ENCODE measurements at places on chromosomes 5 and 9.

DNA sequence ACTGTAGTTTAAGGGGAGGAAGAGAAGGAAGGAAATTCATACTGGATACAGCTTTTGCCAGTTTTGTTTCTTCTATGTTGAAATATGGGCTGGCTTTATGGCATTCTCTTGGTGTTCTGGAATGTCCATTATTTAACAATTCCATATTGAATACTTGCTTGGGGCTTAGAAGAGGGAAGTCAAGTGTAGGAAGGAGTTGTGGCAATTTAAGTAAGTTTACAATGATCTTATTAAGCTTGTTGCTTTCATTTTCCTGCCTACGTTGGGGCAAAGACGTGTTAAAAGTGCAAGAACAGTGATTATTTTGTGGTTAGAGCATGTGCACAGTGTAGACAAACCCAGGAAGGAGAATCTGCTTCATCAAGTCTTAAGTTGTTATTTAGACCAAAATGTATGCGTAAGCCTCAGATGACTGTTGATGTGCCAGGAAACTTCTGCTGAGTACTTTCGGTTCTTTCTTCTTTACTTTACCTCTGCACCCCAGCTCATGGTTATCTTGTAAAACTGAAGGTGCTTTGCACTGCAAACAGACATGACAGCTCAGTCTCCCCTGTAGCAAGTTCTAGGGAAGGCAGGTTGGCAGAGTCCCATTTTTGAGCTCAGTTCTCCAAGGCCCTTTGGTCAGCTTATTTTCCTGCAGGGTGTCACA is 75.8 kb downstream of the F2RL2 start:
- DNase-seq = no peak

GRCh38 chr9:98678244-98678842 is 30.4 kb downstream of the GABBR2 start:
- no peak for DNase-seq

- DNase-seq = no peak
Measured at GRCh38 chr5:14190194-14191164, 47.3 kb downstream of the TRIO start.

DNA sequence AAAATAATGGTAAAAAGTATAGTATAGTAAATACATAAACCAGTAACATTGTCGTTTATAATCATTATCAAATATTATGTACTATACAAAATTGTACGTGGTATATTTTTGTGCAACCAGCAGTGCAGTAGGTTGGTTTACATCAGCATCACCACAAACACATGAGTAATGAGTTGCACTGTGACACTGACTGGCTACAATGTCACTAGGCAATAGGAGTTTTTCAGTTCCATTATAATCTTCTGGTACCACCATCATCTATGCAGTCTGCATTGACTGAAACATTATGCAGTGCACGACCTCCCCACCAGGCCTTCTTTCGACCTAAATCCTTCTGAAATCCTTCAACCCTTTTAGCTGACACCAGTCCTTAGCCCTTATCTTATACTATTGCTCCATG is 105.8 kb downstream of the SREK1 start:
- no peak for DNase-seq

DNA sequence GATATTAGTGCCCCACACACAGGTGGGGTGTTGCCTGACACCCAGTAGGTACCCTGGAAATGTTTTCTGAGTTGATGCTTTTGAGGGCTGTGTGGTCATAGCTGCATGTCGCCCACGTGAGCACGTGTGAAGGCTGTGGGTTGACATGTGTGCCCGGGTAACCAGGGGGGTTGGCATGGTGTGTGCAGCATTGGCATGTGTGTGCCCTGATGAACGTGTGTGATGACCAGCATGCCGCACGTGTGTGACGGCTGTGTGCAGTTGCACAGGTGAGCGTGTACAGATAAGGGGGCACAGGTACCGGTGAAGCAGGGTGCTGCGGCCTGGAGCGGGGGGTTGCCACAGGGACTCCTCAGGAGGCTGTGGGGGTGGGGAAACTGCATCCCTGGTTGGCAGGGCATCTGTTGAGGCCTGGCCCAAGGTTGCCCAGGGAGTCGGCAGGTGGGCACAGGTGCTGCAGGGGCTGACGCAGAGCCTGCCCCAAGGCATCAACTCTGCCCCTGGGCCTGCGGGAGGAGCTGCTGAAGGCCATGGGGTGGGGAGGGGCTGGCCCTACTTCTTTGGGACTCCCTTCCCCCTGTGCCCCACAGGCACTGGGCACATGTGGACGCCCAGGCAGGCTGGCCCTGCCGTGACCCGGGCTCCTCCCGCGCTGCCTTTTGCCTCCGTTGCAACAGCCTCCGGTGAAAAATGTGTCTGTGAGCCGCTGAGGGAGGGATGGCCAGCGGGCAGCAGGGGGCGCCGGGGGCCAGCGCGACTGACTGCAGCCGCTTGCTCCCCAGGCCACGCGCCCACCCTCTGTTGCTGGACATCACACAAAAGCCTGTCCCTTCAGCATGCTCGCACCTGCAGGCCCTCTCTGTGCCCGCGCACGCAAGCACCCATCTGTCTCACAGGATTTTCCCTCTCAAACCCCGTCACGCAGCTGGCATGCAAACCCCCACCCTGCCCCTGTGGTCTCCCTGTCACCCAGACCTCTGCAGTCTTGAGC is 2.2 kb downstream of the UNC5A start:
- peak; percentile 31 for DNase-seq

GRCh38 chr5:67765697-67766096 is 449.9 kb upstream of the PIK3R1 start:
- DNase-seq = no peak

DNA sequence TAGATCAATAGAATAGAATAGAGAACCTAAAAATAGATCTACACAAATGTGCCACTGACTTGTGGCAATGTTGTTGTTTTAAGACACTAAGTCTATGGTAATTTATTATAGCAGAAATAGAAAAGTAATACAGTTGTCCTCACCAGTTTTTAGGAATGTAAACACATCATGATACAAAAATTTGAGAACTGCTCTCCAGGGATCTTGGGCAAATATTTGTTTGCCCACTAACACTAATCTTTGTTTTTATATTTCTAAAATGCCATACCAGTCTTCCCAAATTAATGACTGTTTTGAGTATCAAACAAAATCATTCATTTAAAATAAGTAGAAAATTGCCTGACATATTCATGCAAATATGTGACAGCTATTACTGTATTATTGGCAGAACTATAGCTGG is 297.6 kb downstream of the BRINP1 start:
- DNase-seq = no peak

- DNase-seq = no peak
Measured at GRCh38 chr5:73797132-73797510, 171.1 kb downstream of the ARHGEF28 start.

DNA sequence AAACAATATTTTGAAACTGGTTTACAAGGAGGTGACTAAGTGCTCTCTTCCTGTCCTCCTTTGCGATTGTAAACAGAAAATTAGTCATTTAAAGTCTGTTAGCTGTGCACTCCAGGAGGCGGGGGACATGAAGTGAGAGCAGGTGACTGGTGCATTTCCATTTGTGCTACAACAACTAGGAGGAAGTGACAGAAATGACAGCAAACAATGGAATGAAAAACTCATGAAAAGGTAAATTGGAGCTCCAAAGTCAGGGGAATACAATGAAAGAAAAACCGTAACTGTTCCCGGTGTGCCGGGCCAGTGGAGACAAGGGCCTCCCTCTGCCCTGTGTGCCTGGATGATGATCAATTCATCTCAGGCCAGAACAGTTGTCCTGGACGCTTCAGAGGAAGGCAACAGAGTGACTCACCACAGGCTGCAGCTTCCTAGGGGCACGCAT is 439.9 kb downstream of the GADD45G start:
- DNase-seq = peak; percentile 71

DNA sequence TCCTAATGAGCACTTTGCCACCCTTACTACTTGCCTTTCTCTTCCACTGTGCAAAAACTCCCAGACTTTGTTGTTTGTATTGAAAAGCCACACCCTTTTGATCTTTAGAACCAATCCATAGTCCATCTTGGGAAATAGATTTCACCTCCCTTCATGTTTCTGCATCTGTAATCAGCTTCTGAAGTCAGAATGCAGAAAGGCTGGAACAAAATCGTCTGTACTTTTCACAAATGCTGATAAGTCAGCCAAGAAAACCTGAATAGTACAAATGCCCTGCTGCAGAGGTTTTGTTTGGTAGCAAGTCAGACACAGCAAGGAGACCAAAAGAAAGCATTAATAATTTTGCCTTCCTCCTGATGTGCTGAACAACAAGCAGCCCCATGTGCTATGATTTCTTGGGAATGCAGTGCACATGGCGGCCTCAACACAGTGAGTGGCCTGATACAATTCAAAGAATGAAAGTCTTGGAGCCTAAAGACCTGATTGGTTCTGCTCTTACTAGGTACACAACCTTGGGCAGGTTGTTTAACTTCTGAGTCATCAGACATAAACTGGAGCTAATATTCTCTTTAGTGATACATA is 59.2 kb upstream of the STK32A start:
- DNase-seq = no peak

DNA sequence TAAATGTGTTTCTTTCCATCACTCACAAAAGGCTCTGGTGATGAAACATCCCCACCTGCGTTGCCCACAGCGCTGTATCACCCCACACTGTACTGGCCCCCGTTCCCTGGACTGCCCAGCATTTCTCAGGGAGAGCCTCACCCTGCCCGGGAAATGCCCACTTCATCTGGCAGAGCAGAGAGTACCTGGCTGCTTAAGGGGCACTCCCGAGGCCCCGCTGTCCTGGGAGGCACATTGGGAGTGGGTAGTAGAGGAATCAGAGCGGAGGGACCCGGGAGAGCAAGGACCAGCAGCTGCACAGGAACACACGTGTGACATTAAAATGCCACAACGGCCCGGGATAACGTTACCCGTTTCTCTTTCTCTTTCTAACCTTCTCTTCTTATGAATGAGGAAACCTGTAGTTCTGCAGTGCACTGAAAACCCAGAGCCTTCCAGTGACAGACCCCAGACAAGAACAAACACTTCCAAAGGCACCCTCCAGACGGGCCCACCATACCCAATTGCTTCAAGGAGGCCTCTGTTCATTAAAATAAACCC is 110.0 kb downstream of the ROR2 start:
- no peak for DNase-seq

DNA sequence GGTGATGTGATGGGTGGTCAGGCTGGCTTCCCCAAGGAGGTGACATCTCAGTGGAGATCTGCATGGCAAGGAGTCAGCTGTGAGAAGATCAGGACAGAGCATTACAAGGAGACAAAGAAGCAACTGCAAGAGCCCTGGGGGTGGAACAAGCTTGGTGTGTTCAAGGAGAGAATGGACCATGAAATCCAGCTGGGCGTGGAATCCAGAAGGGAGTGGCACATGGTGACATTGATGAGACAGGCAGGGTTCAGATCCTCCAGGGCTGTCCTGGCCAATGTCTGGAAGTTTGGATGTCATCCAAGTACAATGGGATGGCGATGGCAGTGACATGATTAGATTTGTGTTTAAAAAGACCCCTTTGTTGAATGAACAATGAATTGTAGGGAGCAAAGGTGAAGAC is 175.6 kb downstream of the MACROH2A1 start:
- no peak for DNase-seq

GRCh38 chr5:119171686-119172085 is 100.8 kb downstream of the DMXL1 start:
- DNase-seq = no peak

- DNase-seq = no peak
Measured at GRCh38 chr5:132026516-132027008, 15.1 kb upstream of the ACSL6 start.

- no peak for DNase-seq
Measured at GRCh38 chr5:139592289-139592688, 31.1 kb downstream of the UBE2D2 start.

DNA sequence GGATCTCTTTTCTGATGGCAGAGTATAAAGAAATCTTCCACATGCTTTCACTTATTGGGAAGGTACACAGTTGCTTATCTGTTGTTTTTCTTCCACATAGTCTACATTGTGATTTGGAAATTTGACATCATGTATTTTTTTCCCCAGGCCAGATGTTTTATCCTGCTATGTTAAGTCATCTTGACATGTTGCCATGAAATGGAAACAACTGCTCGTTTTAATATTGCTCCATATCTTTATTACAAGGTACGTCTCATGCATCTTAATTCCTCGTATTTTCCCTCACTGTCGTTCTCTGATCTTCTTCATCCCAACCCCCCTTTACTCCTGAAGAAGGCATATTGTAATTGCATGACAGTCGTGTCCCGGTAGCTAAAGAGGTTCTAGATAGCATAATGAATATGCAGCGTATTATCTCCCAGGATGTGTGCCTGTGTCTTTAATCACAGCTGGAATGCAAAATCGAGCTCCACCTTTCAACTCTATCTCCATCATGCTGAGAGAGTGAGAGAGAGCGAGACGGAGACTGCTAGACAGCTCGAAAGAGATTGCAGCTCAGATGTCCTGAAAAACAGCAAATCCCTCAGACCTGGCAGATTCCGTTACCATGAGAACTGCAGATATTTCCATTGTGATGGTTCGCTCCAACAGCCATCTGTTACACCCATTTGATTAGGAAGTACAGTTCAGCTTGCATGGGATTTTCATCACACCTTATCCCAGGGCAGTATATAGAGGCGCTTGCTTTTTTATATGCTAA is 281.7 kb downstream of the TMEM38B start:
- no peak for DNase-seq

DNA sequence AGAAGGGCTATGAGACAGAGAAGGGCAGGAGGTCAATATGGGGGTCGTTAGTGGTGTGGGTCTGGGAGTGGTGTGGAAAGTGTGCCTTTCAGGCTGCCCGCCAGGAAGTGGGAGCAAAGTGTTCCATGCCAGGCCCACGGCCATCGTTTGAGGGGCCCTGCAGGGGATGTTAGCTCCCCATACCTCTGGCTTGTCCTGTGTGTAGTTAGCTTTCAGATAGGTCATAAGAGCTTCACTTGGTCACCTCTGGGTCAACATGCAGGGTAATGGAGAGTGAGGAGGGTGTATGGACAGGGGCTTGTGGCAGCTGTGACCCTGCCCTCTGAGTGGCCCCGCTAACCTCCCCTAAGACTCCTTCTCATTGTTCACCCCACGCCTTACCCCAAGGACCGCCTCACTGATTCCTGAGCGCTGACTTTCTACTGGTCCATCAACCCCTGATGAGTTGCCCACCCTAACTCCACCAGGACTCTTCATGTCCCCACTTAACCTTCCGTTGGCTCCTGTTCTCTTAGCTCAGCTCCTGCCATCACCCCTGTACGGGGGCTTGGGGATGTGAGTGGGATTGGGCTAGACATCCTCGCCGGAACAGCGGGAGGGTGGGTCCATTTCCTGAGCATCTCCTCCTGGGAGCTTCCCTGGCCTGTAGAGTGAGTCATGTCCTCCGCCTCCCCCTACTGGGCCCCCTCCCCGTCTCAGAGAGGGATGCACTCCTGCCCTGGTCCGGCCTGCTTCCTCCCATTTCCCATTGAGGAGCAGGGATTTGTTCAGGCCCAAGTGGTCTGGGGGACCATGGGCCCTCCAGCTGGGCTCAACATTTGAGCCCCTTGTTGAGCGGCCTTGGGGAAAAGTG is 125.7 kb downstream of the FGF18 start:
- no peak for DNase-seq

Measured in NCI-H1092 treated with DMSO at 0.1 percent for 48 hours (cell line).